ENCODE measurements at places on chromosomes 6 and 20.
A peak's percentile ranks its signal among the peaks of the same experiment; 100 is the strongest.

DNA sequence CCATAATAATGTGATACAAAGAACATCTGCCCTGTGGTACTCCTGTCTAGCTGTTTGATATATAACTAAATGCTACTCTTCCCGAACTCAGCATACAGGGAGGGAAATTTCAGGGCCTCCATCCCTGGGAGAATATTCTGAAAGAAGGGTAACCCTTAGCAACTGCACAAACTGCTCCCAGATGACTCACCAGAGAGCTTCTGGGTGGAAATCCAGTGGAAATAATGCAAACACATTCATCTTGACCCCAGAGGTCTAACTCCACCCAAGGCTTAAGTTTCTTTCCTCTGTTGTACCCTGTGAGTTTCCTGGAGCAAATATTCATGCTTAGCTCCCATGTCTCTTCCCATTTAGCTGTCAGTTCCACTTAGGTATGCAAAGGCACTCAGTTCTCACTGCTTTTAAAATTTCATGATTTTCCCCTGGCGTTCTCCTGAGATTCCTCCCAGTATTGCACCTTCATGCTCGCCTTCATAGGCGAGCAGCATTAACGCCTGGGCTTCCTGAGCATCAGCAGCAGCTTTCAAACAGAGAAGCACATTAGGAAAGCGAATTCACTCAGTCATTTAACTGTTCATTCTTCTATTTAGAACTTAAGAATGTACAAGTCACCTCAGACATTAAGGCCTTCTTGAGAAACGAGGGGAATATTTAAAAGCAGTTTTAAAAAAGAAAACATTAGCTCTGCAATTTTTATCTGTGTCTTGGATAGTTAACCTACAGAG lies 43.8 kb upstream of the LAMA4 start:
- DNase-seq = no peak

DNA sequence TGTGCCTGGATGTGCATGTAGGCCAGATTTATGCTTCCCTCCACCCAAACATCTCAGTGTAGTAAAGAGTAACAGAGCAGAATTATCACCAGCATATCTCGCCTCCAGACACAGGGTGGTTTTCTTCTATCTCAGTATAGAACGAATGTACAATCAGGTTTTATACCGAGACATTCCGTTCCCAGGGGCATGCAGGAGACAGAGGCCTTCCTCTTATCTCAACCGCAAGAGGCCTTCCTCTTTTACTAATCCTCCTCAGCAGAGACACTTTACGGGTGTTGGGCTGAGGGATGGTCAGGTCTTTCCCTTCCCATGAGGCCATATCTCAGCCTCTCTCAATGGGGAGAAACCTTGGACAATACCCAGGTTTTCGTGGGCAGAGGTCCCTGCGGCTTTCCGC lies 36.4 kb upstream of the MC3R start:
- no peak for DNase-seq

DNA sequence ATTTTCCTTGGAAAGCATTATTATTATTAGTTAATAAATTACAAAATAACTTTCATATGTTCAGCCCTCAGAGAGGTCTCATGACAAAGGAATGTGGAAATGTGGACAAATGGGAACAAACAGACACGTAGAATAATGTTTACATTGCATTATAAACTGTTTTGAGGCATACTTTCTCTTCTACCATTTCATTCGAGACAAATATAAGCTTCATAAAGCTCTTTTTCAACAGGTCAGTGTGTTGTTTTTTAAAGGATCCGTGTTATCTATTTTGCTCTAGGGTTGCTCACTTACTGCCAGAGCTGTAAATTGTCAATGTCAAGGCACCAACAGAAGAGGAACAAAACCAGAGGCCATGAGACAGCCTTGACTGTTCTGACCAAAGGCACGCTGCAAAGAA lies 256.8 kb downstream of the PHACTR1 start:
- no peak for DNase-seq

DNA sequence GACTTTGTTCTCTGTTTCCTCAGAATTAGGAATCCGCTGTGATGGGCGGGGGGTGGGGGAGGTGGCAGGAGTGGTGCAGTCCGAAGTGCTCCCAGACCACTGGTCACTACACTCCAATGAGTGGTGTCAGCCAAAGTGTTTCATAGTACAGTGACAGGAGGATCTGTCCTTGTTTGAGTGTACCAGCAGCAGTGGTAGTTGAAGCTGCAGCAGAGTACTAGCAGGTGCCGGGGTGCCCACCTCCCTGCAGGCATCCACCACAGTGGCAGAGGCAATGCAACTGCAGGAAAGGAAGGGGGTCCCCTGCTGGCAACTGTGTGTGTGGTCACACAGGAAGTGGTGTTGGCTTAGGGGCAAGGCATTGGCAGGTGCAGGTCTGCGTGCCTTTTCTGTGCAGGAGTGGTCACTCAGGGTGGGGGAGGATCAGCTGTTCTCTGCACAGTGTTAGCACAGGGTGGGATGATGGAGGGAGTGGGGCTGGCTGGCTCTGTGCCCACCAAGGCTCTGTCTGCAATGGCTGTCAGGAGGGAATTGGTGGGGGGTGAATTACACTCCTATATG lies 9.7 kb downstream of the HLA-DOB start:
- DNase-seq = no peak

- no peak for DNase-seq
Observed at GRCh38 chr20:57167971-57168701, 98.3 kb downstream of the BMP7 start.

GRCh38 chr20:35472209-35472608 lies 16.8 kb downstream of the CEP250 start:
- no peak for DNase-seq

GRCh38 chr6:86535100-86535499 lies 402.2 kb upstream of the HTR1E start:
- no peak for DNase-seq

DNA sequence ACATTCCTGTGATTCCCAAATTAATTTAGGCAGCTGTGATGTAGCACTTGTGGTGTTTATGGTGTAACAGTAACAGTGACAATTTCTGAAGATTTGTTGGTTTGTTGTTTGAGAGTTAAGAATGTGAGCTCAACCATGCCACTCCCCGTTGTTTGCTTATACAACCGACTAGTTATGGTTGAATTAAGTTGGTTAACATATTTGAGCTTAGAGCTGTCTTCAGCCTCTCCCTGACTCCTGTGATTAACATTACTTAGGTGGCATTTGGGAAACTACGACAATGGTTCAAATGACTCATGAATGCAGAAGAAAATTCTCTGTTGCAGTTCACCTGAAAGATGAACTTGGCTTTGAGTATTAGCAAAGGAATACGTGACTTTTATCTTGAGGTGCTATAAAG lies 35.9 kb upstream of the PRL start:
- no peak for DNase-seq

- DNase-seq = peak; percentile 78
Observed at GRCh38 chr6:27871924-27872638, 40.1 kb downstream of the OR2B2 start.

- no peak for DNase-seq
Observed at GRCh38 chr6:161101517-161101916, 109.9 kb downstream of the MAP3K4 start.

DNA sequence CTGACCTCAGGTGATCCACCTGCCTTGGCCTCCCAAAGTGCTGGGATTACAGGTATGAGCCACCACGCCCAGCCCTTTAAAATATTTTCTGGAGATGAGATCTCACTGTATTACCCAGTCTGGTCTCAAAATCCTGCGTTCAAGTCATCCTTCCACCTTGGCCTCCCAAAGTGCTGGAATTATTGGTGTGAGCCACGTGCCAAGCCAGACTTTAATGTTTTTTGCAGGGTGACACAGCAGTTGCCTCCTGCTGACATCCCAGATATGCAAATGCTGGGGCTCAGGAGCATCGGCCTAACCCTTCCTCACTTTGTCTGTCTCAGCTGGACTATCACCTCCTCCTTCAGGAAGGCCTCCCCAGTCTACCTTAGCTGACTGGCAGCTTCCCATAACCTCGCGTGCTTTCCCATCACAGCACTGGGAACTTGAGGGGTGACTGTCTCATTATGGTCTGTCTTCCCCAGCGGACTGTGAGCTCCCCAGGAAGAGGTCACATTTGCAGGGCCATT lies 14.3 kb upstream of the ID1 start:
- no peak for DNase-seq

DNA sequence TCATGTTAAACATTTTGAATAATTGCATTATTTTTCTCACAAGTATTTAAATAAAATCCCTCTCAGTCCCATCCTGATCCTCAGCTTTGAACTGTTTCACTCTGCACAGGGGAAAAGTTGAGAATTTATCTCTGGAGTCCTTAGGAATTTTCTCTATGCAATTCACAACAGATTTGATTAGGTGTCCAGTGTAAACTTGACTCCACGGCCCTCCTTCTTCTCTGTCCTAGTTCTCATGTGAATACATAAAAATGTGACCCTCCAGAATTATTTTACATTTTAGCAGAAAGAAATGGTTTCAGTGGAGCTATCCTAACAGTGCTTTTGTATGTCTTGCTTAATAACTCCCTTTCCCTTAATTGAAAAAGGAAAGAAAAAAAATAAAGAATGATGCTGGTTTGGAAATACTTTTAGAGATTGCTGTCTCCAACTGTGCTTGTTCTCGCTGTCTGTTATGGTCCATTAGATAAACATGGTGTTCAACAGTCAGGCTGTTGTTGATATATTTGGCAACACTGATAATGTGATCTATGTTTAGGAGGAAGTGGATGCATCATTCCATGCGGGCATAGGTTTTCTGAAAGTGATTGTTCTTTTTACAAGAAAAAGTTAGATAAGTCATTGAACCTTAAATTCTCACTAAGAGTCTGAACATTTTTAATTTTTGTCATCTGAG lies 599.4 kb upstream of the CITED2 start:
- no peak for DNase-seq

GRCh38 chr6:148747471-148748165 lies 788 bp downstream of the UST start:
- peak; percentile 31 for DNase-seq

- DNase-seq = no peak
Observed at GRCh38 chr6:161215876-161216615, 57.8 kb downstream of the AGPAT4 start.

GRCh38 chr6:166578536-166579236 lies 7.8 kb downstream of the RAMACL start:
- no peak for DNase-seq

DNA sequence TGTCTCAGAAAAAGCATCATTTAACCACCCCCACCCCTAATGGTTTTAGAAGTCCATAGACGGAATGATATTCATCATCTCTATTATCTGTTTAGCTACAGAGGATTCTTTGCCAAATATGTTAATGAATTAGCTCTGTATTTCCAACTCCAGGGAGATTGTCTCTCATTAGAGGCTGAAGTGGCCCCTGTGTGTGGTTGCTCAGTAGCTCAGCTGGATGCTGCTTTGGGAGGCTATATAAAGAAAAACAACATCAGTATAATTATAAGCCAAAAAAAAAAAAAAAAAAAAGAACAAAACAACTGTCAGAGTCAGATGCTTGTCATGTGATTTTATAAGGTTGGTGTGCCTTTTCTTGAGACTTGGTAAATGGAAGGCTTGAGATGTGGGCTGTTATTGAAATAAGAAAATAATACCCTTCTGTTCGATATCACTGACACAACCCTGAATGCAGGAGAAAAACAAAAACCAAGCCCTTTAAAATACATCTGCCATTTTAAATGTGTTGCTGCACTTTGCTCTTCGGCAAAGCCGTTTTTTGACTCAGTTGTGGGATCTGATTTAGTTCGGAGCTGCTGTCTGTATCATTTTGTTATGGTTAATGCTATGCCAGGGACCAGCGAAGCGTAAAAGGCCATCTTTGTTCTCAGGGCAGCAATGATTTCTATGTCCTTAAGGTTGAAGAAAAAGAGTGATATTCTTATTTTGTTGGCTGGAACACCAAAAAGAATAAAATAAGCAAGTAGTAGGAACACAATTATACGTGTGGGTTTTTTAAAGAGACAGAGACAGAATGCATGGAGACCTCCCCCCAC lies 422.6 kb downstream of the QKI start:
- DNase-seq = no peak

- no peak for DNase-seq
Observed at GRCh38 chr6:126781582-126781981, 336.9 kb upstream of the RSPO3 start.

DNA sequence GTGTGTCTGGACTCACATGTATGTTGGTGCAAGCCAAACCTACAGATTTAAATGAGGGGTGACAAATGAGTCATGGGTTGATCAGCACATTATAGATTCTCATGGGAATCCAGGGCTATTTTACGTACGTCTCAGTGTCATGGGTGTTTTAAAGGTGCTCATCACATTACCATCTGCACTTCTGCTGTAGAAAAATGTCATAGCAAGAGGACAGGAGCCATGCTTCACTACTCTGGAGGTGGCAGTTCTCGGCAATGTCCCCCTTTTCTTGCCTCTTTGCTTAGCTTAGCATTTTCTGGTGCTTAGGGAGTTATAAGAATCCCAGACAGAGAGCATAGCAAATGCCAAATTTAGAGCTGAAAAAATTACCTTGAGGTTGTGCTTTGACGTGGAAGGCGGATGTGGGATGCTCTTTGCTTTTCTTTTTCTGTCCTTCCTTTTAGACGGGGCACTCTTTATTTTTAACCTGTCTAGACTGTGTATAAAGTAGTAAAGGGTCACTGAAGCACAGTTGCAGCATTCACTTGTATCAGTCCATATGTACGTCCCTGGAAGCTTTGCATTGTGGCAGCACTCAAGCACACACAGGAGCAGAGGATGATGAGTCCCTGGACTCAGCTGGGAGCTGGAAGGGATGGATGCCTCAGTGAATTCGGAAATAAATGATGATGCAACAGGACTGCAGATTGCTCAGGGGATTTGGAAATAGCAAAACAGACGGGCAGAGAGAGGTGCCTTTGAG lies 139.7 kb downstream of the SYNDIG1 start:
- no peak for DNase-seq

DNA sequence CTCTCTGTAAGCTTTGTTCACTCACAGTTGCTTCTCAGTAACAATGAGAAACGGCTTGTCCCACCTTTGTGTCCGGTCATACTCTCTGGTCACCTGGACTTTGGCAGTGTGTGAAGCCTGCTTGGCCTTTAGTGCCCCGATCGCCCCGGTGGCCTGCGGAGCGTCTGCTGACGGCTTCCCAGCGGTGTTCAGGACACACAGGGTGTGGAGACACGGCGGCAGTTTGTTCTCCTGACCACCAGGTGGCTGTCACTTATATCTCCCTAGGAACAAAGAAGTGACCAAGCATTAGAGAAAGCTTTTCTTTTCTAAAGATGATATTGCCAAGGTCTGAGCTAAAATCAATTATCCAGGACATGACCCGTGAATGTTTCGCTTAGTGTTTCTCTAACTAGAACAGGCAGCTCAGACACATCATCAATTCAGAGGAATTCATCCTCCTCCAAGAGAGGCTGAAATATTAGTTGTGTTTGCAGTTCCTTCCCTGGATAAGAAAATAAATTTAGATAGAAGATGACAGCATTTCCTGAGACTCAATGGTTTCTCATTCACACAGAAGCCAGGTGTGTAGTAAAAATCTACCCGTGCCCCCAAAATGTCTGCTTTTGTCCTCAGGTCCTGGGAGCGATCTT lies 167.4 kb upstream of the THBS2 start:
- DNase-seq = no peak
